ENCODE measurements at places on chromosomes 5 and 9.

- DNase-seq = no peak
Observed at GRCh38 chr9:134487066-134487710, 154.4 kb upstream of the COL5A1 start.

DNA sequence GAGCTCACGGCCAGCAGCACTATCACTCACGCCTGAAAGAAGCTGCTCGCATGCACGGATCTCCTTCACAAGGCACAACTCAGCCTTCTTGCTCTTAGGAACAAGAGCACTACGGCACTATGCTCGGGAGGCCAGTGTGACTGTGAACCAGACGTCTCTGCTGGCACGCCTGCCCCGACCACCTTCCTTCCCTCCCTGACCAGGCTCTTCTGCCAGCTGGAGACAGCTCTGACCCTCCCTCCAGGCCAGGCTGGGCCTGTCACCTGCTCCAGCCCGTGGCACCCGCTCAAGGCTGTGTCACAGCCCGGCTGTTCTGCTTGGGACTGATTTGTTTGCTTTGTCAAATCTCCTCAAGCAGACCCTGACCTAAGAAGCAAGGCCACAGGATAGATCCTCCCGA lies 7.0 kb downstream of the TBC1D9B start:
- no peak for DNase-seq

- no peak for DNase-seq
Observed at GRCh38 chr9:137000177-137000930, 4.0 kb upstream of the CLIC3 start.

GRCh38 chr5:8811581-8811980 lies 734.3 kb downstream of the SEMA5A start:
- no peak for DNase-seq

All from activated CD4-positive, CD25-positive, alpha-beta regulatory T cell (primary cell).